ENCODE measurements at places on chromosomes 3 and 15. TPM values are rescaled to one million over a fixed set of nuclear protein-coding genes. Genes with fewer than 3 reads are reported as not detected.

The WNT7A gene
- not detected for polyA plus RNA-seq

The PARP15 gene
- 0.21 TPM for polyA plus RNA-seq

The MUC20 gene
- 3.2 TPM for polyA plus RNA-seq

The CCDC13 gene
- 0.53 TPM for polyA plus RNA-seq

The SEMA3G gene
- polyA plus RNA-seq, result 19.6 TPM

The AADACL2 gene
- polyA plus RNA-seq, result not detected

The ADGRG7 gene
- polyA plus RNA-seq, result not detected

The THUMPD3 gene
- 47.0 TPM for polyA plus RNA-seq

GRCh38 chr3:153090973-153091372 lies 71.1 kb upstream of the RAP2B start:
- no peak for DNase-seq

DNA sequence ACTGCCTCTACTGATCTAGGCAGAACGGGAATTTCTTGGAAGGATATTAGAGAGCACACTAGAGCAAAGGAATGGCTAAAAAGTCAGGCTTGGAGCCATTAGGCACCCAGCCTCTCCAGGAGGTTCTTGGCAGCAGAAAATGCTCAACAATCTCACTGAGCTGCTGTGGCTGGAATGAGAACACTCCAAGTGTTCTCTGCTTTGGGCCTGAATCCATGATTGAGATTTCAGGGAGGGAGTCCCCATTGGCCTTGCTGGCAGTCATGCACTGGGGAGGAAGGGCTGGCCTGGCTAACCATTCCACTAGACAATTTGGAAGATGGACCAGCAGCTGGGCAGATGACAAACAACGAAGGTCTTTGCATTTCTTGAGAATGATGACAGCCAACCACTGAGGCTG lies 362.6 kb downstream of the SHQ1 start:
- DNase-seq, result peak; percentile 51

DNA sequence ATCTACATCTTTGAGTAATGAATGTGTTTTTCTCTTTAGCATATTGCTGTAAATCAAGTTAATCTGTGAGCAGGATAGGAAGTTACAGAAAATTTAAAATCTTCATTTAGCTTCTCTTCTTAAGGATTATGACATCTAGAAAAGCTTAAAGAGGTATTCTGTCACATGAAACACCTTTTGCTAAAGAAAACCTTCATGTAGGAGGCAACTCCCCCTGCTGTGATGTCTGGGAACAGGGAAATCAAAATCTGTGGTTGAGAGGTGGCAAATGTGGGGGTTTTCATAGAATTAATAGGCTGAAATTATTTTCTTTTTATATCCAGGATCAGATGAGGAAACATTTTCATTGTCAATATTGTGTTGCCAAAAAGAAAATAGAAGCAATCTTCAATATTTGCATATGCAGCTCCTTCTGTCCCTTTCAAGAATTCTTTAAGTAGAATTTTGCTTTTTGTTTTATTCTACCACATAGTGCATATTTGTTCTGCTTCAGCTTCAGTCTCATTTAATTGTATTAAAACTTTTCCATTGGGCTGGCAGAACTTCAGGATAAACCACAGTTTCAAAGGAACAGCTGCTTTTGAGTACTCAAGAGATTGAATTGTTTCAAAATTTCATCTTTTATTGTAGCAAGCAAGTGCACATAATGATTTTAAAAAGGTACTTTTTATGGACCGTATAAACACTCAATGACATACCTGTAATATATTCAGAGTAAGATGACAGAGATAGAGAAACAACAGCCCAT lies 128.4 kb downstream of the RAP2B start:
- DNase-seq, result no peak

GRCh38 chr3:105398437-105398836 lies 31.7 kb downstream of the ALCAM start:
- DNase-seq, result no peak

GRCh38 chr15:58229297-58229768 lies 91.2 kb downstream of the AQP9 start:
- DNase-seq, result no peak

DNA sequence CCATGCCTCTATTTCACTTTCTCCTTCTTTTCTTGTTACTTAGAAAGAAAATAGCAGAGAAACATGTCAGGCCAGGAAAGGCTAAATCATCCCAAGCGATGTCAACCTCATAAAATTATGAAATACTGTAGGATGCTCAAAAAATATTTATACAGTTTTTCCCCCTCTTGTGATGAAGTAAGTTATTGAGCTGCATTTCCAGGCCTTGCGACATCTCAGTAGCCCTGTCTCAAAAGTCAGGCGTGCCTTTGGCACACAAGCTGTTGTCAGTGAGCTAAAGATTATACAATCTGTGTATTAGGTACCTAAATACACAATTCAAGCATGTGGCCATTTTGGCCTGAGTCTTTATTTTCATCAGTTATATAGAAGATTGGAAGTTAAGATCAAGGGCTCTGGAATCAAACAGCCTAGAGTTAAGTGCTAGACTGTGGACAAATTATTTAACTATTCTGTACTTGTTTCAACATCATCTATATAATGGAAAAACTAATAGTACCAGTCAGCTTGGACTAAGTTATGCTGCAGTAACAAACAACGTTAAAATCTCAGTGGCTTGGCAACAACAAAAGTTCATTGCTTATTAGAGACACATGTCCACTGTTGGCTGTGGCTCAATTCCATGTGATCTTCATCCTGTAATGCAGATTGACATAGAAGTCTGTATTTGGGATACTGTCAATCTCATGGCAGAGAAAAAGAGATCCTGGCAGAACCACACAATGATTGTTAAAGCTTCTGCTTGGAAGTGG lies 406.4 kb upstream of the PROK2 start:
- DNase-seq, result no peak

- DNase-seq, result no peak
Measured at GRCh38 chr3:141643796-141644195, 94.3 kb upstream of the RNF7 start.

DNA sequence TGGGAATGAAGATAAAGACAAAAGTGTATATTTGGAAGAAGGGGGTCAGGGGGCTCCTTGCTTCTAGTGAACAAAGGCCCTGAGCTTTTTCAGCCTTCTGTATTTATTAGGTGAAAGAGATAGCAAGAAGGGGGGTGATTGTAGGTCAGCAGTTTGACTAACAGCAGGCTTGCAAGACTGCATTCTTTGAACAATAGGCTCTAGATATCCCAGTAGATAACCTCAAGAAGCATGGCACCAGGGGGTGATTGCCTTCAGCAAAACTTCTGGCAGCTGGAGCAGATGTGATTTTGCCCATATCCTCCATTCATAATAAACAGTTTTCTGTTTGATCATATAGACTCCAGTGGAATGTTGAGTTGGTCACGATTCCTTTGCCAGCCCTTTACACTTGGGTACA lies 31.7 kb upstream of the GOLIM4 start:
- DNase-seq, result no peak

DNA sequence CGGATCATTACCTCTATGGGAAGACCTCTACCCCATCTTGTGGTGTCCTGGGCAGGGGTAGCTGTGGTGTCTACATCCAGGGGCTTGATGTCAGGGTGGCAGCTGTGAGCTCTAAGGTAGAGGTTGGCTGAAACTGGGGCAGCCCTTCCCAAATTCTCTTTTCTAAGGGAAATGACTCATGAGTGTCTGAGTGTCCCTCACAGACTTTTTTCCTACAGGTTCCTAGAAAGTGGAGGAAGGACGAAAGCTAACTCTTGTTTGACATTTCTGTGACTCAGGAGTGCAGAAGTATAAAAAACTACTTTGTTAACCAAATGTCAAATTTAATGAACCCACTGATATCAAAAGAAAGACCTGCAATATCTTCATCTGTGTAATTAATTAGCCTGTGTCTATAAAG lies 481.5 kb downstream of the PDCD6IP start:
- no peak for DNase-seq

DNA sequence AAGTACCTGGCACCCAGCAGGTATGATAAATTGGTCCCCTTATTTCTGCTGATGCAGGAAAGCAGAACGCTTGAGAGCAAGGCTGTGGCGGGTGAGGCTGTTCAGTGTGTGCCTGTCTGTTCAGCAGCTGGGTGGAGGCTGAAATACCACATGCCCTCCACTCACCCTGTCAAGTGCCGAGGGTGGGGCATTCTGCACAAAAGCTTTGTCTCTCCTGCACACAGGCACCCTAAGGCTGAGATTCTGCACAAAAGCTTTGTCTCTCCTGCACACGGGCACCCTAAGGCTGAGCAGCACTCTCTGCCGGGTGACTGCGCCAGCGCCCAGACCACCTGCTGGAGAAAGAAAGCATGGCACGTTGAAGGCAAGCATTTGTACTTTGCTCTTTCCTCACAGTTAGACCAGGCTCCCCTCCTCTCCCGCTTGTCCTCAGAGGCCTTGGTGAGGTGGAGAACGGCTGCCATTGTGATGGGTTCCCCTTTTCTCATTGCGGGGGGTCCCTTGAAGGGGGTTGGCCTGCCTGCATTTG lies 97.5 kb downstream of the BDH1 start:
- DNase-seq, result no peak

- no peak for DNase-seq
Measured at GRCh38 chr3:128425142-128425845, 41.4 kb downstream of the DNAJB8 start.

- no peak for DNase-seq
Measured at GRCh38 chr15:65086680-65087111, 10.2 kb downstream of the KBTBD13 start.

- peak; percentile 54 for DNase-seq
Measured at GRCh38 chr3:14555835-14556234, 15.7 kb upstream of the GRIP2 start.

DNA sequence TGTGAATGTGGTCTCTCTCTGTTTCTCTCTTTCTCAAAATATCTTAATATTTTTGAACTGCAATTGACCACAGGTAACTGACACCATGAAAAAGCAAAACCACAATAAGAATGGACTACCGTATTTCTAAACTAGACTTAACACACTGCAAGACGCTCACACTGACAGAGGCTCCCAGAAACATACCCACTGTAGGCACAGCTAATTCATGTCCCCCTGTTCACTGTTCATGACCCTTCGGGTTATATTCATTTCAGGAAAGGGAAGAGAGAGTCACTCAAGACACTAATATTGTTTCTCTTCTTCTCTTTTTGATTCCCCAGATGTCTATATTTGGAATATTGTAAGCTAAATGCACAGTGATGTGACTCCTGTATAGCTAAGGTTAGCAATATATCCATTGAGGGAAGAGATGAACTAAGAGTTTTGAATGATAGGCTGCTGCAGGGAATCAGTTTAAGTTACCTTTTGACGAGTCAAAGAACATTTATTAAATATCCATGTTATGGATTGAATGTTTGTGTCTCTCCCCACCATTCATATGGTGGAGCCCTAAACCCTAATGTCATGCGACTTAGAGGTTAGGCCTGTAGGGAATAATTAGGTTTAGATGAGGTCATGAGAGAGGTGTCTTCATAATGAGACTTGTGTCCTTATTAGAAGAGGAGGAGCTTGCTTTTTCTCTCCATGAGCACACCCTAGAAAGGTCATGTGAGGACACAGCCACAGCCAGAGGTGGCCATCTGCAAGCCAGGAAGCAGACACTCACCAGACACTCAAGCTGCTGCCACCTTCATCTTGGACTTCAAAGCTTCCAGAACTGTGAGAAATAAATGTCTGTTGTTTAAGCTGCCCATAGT lies 216.6 kb upstream of the GRM7 start:
- no peak for DNase-seq

GRCh38 chr15:40942337-40942854 lies 10.9 kb upstream of the CHAC1 start:
- DNase-seq, result no peak

GRCh38 chr15:63156755-63157117 lies 541 bp downstream of the RPS27L start:
- no peak for DNase-seq

GRCh38 chr3:111769110-111769991 lies 89.7 kb upstream of the PHLDB2 start:
- no peak for DNase-seq

DNA sequence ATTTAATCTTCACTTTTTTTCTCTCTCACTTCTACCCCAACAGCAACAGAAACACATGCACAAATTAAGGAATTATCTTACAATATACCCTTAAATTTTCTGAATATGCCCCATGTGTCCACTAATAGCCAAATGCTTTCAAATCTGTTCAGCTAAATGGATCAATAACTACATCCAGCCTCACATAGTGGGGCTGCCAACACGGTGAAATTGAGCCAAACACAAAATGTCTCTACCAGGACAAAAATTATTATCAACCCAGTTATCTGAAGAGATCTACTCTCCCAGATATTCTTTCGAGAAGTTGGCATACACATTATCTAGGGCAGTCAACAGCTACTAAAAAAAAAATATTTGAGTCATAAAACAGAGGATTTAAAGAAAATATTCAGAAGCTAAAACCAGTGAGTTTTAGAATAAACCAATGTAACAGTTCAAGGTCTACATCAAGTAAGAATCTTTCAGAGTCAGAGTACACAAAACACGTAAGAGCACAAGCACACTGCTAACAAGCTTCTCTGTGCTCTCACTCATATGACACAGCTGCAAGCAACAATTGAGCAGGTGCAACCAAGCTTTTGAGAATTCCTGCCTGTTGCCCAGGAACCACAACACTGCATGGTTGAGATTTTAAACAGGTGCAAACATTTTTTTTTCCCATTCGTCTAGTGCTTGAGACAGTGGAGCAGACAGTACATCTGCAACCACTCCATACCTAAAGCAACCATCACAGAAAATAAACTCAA lies 247.7 kb downstream of the ZBTB20 start:
- DNase-seq, result no peak

- DNase-seq, result no peak
Measured at GRCh38 chr3:52880474-52880873, 16.9 kb downstream of the STIMATE start.

DNA sequence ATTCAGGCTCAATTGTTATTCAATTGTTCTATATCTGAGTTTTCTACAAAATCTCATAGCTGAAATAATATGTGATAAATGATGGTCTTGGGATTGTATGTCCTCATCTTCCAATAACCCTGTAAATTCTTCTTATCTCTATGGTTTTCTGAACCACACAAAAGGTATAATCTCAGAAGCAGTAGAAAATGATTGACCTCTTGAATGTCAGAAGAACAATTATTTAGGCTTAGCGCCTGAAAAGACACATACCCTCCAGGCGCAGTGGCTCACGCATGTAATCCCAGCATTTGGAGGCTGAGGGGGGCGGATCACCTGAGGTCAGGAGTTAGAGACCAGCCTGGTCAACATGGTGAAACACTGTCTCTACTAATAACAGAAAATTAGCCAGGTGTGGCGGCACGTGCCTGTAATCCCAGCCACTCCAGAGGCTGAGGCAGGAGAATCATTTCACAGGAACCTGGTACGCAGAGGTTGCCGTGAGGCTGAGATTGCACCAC lies 288.0 kb upstream of the TBC1D5 start:
- DNase-seq, result no peak

GRCh38 chr15:62624547-62625378 lies 417.8 kb upstream of the TPM1 start:
- DNase-seq, result no peak

DNA sequence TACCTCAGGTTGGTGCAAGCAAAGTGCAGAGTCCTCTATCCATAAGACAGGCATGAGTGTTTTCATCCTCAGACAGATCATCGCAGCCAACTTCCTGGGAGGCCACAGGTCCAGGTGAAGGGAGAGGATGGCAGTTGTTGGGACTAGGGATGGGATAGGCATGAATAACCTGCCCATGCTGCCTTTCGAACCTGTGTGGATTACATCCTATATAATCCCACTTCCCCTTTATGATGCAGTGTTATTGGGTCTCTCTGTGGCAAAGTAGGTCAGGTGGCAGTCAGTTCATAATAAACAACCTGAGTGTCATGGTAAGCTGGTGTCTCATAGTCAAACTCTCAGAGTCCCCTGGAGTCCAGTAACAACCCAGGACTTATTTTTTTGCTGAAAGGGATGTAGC lies 40.4 kb downstream of the CCR3 start:
- DNase-seq, result no peak
